ENCODE measurements at places on chromosomes 3 and 15. TPM values are rescaled to one million over a fixed set of nuclear protein-coding genes. Genes with fewer than 3 reads are reported as not detected.

Gene CCDC13
- 8.6 TPM for total RNA-seq

- DNase-seq = no peak
Observed at GRCh38 chr3:25088284-25088683, 339.8 kb upstream of the RARB start.

- DNase-seq = no peak
Observed at GRCh38 chr3:174697310-174697709, 161.8 kb upstream of the NAALADL2 start.

GRCh38 chr3:19959505-19959904 lies 12.6 kb downstream of the RAB5A start:
- DNase-seq = no peak

Gene TM4SF1
- total RNA-seq = 299 TPM
